ENCODE measurements at places on chromosomes 16 and 17. TPM values are rescaled to one million over a fixed set of nuclear protein-coding genes. Genes with fewer than 3 reads are reported as not detected.

GRCh38 chr17:62671553-62671952 lies 44.1 kb downstream of the MRC2 start:
- DNase-seq = no peak

Gene SLFN12
- 4.5 TPM for total RNA-seq

DNA sequence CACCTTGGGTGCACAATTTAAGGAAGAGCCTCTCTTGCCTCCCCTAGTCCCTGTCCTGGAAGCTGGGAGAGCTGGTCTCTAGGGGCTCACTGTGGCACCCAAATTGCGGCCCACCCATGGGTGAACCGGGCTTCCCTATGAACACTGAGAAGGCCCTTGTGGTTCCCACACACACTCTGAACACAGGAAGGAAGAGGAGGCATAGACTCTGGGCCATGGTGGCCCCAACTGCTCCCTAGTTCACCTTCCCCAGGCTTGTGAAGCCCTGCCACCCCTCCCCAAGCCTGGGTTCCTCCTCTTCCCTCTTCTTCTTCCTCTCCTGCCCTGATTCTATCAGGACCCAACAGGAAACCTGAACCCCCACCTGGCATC lies 10.5 kb downstream of the SREBF1 start:
- no peak for DNase-seq

DNA sequence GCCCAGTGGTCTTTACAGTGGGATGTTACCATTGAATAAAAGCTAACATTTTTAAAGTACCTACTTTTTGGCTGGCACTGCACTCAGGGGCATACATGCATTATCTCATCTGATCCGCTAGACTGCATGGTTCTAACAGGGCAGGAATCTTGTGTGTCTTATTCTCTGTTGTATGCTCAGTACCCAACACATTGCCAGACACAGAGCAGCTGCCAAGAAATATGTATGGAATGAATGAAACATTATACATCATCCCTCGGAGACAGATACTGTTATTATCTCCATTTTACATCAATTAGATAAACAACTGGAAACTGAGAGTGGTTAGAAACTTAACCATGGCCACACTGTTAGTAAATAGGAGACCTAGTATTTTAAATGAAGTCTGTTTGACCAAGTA lies 74.1 kb upstream of the CDH11 start:
- no peak for DNase-seq

Gene LRRC46
- total RNA-seq = not detected

GRCh38 chr17:7835814-7836595 lies 2.0 kb downstream of the KDM6B start:
- peak; percentile 90 for DNase-seq

GRCh38 chr16:89368604-89369249 lies 121.6 kb downstream of the ANKRD11 start:
- DNase-seq = no peak

DNA sequence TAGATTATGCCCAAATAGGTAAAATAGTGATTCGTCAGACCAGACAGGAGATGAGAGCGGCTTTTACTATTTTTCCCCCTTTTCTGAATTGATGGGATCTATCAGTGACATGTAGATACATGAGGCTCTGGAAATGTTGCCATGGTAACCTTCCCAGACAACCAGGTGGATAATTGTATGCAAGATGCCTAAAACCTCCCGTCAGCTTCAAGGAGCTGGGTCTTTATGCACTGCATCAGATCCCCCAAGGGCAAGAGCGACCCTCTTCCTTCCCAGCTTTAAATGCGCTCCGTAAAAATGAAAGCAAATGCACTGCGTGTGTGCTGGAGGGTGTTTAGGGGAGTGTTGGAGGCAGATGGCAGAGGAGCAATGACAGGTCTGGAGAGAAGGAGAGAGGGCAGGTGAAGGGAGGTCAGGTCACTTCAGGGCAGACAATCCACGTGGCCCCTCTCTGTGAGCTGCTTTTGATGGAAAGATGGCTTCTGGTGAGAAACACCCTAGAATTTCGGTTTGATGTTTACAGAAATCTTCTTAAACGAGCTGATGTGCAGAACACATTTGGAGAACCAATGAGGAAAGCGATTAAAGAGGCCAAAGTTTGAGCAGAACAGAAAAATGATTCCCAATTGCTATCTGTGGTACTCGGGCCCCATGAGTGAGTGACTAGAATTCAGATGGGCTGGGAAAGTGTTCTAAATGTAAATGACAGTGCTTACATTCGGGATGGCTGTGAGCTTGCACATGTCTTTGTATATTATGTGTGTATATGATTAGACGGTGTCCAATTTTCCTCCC lies 461.7 kb upstream of the HSBP1 start:
- DNase-seq = peak; percentile 63
